ENCODE measurements at places on chromosomes 13 and 19.

DNA sequence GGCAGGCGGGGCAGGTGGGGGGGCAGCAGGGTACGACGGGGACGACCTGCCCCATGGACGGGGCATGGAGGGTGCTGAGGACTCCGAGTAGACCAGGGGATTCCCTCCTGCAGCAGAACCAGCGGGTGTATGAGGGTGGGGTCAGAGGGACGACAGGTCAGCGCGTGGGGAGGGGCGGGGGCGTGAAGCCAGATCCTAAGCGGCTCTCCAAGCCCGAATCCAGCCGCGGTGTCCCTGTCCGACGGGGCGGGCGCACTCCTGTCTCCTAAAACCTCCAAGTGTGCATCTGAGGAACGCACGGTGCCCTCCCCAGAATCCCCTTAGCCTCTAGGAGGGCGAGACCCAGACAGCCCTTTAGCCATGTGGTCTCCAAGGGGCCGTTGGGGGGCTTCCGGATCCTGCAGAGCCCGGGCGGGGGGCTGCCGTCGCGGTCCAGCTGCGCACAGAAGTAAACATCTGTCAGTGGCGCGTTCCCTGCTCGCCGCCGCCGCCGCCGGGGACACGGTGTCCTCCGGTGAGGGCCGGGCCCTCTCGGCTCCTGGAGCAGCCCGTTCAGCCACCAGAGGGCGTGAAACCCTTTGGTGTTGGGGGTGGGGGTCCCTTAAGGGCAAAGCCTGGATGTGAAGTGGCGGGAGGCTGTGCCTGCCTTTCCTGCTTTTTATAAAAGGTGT is 730 bp downstream of the NRTN start:
- DNase-seq, result no peak

- no peak for DNase-seq
Observed at GRCh38 chr13:38787550-38787949, 100.7 kb downstream of the FREM2 start.

- no peak for DNase-seq
Observed at GRCh38 chr19:31883296-31883990, 462.0 kb upstream of the ZNF507 start.

DNA sequence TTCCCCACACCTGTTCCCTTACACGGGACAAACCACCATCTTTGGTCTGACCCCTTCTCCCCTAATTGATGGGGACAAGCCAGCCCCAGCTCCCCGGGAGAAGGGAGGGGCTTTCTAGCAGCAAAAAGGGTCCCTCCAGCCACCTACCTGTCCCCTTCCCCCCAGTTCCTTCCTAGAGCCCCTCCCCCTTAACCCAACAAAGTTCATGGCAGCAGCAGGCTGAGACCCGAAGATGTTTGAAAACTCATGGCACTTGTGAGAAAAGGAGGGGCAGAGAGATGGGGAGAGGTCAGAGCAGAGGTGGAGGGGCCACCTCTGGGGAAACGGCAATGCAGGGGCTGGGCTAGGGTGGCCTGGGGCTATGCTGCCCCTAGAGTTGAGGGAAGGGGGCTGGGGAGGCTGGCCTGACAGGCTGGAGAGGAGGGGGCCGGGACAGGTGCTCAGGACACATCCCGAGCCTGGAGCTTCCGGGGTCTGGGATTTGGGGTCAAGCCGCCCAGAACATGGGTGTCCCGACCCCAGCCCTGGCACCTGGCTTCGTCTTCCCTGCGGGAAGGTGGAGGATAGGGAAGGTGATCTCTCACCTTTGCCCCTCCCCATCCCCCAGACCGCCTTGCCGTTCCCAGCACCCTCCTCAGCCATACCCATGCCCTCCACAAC is 12.5 kb upstream of the ASF1B start:
- DNase-seq, result no peak

DNA sequence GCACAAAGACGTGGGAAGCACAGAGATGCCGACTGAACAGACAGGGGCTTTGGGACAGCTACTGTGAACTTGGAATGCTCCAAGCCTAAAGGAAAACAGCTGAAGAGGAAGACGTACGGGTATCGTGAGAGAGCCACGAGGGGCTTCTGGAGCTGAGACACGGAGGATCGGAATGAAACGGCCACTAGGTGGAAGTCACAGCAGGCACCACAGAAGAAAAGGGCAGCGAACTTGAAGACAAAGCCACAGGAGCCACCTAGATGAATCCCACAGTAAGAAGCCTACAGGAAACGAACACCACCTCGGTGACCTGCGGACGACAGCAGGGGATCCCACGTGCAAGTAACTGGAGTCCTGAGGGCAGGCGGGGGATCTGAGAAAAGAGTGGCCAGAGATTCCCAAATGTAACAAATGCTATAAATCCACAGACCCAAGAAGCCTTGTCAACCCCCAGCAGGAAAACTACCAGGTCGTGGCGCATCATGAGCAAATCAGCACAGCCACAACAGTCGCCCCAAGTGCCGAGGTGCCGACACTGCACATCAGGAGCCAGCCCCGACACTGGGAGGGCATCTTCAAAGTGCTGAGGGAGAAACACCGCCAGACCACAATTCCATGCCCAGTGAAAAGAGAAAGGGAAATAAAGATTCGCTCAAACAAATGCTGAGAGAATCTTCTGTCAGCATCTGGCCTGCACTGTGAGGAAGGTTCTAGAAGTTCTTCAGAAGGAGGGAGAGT is 39.3 kb upstream of the ISYNA1 start:
- peak; percentile 35 for DNase-seq

- DNase-seq, result no peak
Observed at GRCh38 chr19:14271840-14272239, 65.9 kb upstream of the ADGRL1 start.

DNA sequence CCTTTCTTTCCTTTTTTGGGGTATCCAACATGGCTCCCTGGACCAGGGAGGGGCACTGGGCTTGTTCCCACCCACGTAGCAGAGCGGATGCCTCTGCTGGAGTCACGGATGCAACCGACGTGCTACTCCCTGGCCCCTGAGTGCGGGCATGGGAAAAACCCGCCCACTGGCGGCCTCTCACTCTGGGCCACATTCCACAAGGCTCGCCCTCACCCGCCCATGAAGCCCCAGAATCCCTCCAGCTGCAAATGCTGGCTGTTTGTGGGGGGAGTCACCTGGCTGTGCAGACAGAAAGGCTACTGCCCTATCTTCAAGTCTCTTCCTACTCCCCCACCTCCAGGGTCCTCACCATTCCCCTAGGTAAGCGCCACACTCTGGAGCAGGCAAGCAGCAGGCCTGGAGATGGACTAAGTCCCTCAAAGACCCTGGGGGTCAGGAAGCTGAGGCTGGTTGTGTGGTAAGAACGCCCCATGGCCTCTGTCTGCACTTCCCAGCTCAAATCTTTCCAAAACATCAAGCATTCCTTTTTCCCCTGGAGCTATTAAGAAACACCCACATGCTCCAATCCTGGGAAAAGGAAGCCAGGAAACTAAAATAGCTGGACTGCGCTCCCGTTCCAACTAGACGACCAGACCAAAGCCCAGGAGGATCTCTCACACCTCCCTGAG is 17.9 kb upstream of the EPHX3 start:
- peak; percentile 90 for DNase-seq

DNA sequence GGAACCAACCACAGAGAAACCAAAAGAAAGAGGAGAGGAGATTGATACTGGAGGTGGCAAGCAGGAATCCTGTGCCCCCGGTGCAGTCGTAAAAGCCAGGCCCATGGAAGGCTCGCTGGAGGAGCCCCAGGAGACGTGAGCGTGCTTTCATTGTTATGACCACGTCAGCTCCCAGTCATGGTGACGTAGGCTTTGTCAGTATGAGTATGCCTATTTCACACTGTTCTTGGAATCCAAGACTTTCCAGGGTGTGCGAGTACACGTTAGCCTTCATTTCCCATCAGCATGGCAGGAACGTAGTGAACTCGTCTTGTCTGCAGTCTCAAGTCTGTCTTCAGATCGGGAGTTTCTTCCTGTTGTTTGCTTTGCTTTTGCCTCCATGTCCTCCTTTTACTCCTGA is 15.4 kb upstream of the CHAMP1 start:
- no peak for DNase-seq

Data from left hindlimb (tissue), 1 donor.